Activated CD8-positive, alpha-beta memory T cell treated with anti-CD3 and anti-CD28 coated beads, Interleukin-2, amount 50 U/mL, for 48 hours (primary cell): ENCODE measurements at places on chromosomes 2 and 18.

GRCh38 chr2:231614559-231615057 is 21.9 kb downstream of the TEX44 start:
- peak; percentile 85 for DNase-seq

- DNase-seq: no peak
Observed at GRCh38 chr2:190929919-190930318, 49.3 kb downstream of the GLS start.

DNA sequence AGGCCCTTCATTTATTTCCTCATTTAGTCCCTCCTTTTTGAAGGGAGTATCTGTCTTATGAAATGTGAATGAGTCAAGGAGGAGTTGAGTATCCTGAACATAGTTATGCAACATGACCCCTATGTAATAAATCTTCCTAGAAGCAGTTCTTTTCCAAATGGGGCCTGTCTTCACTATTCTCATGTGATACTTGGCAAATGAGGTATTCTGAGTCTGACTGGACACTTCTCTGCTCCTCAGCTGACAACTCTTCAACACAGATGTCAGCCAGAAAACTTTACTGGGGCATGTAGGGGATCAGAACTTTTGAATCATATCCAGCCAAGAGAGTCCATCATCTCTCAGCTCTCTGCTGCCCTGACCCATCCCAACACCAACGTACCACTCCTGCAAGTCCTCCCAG is 291.6 kb downstream of the ZNF385B start:
- DNase-seq: no peak

DNA sequence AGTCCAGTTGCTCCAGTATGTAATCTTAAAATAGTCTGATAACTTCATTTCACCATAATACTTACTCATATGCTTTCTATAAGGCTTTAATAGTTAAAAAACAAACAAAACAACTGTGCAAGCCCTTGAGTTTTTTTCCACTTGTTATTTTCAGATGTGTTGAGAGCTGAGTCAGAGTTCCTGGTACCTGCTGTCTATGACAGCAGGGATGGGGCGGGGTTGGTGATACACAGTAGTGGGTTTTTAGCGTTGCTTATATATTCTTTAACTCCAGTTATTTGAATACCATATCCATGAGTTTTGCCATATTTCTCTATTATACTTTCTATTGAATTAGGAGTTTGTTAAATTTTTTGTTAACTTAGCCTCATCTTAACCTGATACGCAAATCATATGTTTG is 5.0 kb downstream of the NAPG start:
- no peak for DNase-seq

- DNase-seq: no peak
Observed at GRCh38 chr18:14769381-14769780, 21.4 kb downstream of the ANKRD30B start.

GRCh38 chr2:85049236-85049635 is 78.3 kb downstream of the KCMF1 start:
- DNase-seq: no peak

DNA sequence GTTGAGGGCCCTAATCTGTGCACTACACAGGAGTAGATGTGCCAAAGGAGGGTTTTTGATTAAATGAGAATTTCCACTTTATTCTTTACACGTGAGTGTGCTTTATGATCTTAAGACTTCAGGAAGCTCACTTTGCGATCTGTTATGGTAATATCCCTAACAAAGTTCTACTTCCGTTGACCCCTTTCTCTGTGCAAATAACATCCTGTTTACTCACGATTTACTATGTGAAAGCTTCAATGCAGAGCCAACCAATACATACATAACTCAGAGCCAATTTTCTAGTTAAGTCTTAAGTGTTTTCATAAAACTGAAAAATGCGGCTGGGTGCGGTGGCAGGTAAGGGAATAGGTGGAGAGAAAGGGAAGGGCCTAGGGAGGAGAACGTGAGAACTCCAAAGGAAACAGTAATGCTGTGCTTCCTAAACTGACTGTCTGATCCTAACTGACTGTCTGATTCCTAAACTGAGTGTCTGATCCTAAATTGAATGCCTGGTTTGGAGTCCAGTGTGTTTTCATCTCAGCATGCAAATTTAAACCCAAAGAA is 87.6 kb downstream of the PLCL1 start:
- DNase-seq: no peak

- DNase-seq: no peak
Observed at GRCh38 chr18:75036917-75037688, 171.8 kb downstream of the PTGR3 start.

DNA sequence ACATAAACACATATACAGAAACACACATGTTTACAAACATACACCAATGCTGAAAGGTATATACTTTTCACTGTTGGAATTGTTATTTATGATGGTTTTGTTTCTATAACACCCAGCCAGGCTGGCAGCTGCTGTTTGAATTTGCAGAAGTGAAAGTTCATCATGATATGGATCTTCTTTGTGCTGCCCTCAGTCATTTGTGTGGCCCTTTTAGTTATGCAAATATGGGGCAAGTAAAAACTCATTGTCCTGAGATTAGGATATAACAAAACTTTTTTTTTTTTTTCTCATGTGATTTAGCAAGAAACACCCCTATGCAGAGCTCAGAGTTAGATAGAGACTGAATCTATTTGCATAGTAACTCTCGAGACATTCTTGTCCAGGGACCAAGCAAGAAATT is 714.1 kb downstream of the KCNJ3 start:
- no peak for DNase-seq

- no peak for DNase-seq
Observed at GRCh38 chr2:139825726-139826125, 1045.5 kb upstream of the NXPH2 start.

- no peak for DNase-seq
Observed at GRCh38 chr18:56165601-56166355, 472.6 kb downstream of the TXNL1 start.

GRCh38 chr2:236366397-236366796 is 102.2 kb upstream of the ASB18 start:
- no peak for DNase-seq

DNA sequence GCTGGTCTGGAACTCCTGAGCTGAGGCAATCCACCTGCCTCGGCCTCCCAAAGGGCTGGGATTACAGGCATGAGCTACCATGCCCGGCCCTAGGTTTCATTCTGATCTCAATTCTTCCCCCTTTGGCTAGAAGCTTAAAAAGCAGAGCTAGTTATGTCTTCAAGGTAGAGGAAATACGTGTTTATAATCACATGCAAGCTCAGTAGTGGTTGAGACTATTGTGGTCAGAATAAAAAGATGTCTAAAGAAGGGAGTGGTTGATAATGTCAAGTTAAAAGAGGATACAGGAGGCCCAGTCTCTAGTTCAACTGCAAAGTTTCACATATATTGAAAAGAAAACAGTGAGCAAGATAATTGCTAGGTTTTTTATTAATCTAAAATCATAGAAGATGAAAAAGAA is 807.8 kb upstream of the ACVR2A start:
- no peak for DNase-seq

- no peak for DNase-seq
Observed at GRCh38 chr2:145631561-145631960, 1111.6 kb upstream of the ZEB2 start.

DNA sequence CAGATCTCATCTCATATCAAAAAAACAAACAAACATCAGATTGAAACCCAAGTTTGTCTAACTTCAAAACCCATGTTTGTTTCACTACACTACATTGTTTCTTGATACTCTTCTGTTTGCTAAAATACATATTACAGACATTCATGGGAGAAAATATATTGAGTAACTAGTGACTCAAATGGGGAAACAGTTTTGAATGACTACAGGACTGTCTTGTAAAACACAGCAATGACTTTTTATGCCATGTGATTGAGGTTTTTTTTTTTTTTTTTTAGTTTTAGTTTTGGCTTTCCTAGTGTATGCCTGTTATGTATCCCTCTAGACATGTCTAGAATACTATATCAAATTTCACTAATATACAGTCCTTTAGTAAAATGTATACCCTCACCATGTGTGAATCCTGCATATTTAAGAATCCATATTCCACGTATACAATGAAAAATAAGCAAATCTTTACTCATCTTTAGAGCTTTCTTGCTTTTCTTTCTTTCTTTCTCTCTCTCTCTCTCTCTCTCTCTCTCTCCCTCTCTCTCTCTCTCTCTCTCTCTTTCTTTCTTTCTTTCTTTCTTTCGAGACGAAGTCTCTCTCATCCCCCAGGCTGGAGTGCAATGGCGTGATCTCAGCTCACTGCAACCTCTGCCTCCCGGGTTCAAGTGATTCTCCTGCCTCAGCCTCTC is 46.6 kb upstream of the SERTAD2 start:
- no peak for DNase-seq

DNA sequence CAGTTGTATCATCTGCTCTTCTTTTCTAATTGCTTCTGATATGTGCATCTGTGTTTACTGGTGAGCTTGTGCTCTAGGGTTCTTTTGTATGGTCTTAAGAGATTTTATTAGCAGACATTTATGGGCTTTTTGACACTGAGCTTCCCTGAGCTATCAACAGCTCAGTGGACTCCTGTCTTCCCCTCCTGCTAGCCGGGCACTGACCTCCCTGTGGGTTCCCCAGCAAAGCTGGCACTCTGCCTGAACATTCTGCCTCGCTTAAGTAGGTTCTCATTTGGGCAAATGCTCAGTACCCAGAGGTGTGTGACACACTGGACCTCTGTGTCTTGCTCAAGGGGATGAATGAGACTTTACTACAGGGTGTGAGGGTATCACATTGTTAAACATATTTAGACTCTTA is 15.8 kb downstream of the TRAF3IP1 start:
- no peak for DNase-seq

DNA sequence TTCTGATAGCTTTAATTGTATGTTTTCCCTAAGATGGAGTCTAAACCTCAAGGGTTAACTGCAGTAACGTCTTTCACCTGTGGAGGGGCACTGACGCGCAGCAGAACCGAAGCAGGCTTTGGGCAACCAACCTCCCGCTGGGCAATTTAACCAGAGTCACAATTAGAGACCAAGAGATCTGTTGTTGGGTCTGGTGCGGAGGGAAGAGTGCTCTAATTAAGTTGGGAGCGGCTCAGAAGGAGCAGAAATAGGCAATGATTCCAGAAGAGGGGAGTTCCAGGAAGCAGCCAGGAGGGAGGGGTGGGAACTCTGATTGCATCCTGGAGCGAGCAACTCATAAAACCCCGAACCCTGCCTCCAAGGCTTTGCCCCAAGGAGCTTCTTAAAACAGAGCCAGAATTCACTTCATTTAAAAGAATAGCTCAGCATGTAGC is 245.8 kb downstream of the PAX3 start:
- DNase-seq: no peak

- DNase-seq: no peak
Observed at GRCh38 chr2:137955536-137955935, 8.7 kb upstream of the HNMT start.
